ENCODE measurements at places on chromosomes 11 and 22.

DNA sequence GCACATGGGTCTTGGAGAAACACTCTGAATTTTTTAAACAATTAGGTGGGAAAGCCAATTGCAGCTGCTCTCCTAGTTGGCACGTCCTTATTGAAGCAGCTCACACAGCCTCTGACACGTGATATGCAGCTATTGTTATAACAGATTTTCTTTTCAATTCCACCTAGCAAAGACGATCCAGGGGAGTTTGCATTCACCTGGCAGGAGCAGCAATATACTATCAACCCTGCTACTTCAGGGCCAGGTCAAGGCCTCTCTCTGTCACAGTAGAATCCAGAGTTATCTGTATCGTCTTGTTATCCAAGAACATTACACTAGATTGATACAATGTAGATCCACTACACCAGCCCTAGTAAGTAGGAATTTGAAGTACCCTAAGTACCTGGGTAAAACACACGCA, 8.3 kb downstream of the KRTAP5-11 start:
- no peak for DNase-seq

GRCh38 chr11:31812383-31813381, 1.6 kb upstream of the PAX6 start:
- no peak for DNase-seq

DNA sequence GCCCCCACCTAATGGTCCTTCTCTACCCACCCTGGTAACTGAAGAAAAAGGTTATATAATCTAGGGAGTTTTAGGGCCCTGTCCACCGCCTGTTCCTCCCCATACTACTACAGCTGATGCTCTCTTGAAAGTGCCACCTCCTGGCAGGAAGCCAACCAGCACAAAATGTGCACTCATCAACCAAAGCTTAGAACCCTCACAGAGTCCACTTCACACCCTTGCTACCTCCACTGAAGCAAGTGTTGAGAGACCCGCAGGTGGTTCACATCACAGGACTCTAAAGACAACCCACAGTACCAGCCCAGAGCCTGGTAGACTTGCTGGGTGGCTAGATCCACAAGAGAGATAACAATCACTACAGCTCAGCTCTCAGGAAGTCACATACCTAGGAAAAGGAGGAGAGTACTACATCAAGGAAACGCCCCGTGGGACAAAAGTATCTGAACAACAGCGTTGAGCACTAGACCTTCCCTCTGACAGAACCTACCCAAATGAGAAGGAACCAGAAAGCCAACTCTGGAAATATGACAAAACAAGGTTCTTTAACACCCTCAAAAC, 17.5 kb upstream of the OR10W1 start:
- no peak for DNase-seq

- peak; percentile 21 for DNase-seq
These were observed 49.9 kb upstream of the CD5 start for GRCh38 chr11:61052182-61052972.

- DNase-seq, result no peak
These were observed 3.9 kb upstream of the DNAJB13 start for GRCh38 chr11:73946798-73947458.

GRCh38 chr11:67160045-67160444, 41.0 kb downstream of the KDM2A start:
- DNase-seq, result no peak

DNA sequence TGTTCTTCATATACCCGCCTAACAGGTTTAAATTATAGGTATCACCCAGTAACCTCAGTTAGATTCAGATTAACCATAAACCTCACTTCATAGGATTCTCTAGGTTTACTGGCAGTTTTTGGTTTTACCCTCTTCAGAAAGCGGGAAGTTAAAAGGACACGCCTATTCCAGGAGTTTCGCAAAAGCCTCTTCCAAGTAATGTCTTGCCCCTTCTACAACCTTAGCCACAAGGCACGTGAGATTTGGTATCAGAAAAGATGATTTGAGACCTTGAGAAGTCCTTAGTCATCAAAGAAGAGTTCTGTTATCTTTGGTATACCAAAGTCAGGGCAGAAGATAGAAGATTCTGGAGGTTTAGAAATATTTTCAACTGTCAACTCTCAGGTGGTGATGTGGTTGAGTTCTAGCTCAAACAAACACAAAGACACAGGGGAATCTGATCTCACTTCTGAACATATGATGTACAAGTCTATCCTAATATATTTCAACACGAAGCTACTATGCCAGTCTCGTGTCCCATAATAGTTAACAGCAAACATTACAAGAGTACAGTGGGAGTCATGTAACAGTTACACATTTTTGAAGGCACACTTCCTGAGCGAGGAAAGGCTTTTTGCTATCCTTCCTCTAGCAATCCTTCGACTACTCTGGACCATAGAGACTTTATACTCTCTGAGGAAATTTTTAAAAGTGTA, 103.5 kb downstream of the USP35 start:
- no peak for DNase-seq

DNA sequence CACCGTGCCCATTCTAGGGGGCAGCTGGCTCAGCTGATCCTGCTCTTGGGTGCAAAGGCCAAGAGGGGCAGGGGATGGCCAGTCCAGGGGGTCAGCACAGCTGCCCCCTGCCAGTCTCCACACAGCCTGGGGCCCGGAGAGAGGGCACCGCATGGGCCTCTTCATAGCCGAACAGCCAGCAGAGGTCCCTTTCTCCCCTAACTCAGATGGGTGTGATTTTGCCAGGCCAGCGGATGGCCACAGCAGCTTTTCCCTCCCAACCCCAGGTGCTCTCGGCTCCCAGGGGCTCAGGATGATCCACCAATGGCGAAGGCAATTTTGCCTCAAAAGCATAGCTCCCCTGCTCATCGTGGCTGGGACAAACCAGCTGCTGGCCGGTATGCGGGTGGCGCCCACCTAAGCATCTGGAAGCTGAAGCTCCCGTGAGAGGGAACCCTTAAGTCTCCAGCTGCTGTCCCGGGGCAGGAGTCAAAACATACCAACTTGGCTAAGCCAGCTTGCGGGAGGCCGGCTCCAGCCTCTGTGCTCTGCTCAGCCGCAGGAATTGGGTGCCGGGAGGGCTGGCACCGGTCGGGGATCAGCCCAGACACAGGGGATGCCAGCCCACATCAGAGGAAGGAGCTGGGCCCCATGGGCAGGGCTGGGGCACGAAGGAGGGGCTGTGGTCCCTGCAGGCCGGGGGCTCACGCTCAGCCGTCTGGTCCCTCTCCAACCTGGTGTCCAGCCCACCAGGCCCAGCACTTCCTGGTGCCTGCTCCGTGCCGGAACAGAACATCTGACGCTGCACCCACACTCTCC, 30.5 kb upstream of the GNB1L start:
- DNase-seq, result no peak

All from NCI-H1092 (cell line).